ENCODE measurements at places on chromosomes 7 and 10.

DNA sequence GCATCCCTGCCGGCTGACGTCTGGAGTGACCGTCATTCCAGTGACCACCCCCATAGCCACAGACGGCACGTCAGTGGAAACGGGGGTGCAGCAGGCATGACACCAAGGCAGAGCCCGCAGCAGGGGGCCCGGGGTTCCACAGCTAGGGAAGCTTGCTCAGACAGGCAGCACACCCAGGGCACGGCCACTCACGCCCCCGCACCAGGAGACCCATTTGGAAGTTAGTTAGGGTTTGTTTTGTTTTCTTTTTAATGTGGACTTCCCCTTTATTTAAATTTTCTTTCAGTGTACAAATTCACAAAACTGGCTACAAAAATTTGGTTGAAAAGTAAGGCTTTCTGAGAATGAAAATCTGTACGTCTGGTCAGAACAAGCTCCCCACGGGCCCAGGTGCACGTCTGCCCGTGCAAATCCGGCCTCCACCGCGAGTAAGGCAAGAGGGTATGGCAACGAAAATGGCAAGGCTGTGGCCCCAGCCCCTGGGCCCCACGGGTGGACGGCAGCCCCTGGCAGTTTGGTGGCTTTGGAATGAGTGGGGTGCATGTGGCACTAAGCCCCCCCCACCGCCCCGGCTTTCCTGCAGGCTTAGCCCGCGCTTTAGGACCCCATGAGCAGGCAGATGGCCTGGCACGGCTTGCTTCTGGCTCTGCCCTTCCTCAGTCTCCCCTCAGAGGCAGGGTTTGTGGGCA, 124.2 kb downstream of the FAM53B start:
- no peak for DNase-seq

DNA sequence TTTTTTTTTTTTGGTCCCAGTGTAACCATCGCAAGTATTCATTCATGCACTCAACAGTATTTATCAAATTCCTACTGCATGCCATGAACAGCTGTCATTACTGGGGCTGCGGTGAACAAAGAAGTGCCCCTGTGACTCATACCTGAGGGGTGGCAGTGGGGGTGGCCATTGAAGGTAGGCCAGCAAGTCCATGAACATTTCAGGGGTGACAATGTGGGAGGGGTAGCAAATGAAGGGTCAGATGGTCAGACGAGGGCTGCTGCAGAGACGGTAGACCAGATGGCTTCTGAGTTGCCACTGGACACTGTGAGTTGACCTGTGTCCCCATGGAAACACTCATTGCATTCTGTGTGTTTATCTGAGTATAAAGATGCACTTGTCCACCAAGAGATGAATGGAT, 92.5 kb upstream of the PITRM1 start:
- no peak for DNase-seq

DNA sequence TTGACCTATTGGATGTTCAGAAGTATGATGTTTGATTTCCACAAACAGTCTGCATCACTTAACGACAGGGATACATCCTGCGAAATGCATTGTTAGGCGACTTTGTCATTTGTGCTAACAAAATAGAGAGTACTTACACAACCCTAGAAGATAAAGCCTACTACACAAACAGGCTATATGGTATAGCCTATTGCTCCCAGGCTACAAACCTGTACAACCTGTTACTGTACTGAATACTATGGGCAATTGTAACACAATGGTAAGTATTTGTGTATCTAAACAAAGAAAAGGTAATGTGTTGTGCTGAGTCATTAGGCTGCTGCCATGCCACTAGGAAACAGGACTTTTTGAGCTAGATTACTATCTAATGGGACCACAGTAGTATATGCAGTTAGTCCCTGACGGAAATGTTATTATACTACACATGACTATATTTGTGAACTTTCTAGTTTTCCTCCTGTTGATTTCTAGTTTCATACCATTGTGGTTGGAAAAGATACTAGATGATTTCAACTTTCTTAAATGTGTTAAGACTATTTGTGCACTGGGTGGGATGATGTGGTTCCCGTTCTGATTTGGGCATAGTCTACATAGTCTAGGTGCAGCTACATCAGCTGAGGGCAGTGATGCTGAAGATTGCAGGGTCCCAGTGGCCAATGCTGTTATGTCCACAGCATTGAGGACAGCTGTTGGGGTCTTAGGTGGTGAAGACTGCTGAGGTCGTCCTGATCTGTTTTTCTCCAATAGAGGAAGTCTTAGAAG, 161.7 kb downstream of the HTR7 start:
- DNase-seq: no peak

DNA sequence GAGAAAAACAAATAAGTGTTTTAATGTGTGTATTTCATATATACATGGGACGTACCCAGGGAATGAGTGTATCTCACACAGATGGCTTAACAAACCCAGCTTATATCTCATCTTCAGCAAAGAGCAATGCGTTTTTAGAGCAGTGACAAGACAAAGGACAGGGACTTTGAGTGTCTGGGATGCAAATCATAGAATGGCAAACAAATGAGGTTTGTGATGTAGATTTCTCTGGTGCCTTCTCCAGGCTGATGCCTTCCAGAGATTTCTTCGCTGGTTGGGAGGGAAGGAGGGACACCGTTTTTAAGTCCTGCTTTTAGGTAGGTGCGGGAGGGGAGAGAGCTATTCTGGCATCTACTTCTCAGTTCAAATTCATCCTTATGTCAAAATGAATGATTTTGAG, 16.6 kb downstream of the LANCL2 start:
- DNase-seq: no peak

DNA sequence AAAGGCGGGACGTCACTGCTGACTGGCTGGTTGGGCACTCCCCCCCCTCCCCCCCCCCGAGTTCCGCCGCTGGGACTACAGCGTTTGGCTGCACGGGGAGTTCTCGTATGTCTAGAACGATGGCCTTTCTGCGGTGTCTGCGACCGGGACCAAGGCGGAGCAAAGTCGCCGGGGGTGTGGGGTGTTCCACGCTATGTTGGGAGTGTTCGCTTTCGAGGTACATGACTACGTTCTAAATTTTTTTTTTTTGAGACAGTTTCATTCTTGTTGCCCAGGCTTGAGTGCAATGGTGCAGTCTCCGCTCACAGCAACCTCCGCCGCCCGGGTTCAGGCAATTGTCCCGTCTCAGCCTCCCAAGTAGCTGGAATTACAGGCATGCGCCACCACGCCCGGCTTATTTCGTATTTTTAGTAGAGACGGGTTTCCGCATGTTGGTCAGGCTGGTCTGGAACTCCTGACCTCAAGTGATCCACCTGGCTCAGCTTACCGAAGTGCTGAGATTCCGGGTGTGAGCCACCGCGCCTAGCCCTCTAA, 573 bp upstream of the IDI1 start:
- DNase-seq: peak; percentile 49

DNA sequence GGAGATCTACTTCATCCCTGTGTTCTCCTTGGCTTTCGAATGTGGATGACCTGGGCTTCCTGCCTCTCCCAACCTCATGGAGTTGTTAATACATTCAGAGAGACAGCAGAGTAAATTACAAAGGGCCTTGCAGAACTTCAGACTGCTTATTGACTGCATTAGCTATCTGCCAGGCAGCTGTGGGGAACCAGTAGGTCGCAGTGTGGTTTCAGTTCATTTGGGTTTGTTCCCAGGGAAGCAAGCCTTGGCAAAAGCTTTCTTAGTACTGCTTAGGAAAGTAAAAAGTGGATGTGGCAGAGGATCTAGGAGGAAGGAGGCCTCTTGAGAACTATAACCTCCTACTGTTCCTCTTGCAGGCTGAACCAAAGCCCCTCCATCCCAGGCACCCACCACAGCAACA, 9.2 kb downstream of the NPFFR1 start:
- no peak for DNase-seq

DNA sequence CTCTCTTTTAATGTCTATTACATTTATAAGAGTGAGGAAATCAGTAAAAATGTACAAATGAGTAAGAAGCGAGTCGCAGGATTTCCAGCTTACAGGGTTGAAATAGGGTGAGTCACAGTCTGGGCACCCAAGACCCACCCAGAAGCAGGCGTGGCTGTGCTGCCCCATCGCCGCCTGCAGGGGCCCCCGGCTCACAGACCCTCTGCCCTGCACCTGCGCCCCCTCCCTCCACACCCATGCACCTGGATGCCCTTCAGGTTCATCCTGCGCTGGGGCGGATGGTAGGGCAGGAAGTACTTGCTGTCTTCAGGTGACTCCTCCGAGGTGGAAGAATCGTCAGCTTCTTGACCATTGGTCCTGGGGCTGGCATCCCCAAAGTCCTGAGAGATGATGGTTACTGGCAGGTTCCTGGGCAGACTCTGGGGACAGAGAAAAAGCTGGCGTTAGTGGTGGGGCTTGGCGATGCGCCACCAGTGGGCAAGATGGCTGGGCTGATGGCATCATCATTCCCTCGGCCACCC, 90.2 kb upstream of the GNA12 start:
- peak; percentile 13 for DNase-seq

GRCh38 chr7:2266911-2267310, 24.9 kb downstream of the NUDT1 start:
- no peak for DNase-seq

DNA sequence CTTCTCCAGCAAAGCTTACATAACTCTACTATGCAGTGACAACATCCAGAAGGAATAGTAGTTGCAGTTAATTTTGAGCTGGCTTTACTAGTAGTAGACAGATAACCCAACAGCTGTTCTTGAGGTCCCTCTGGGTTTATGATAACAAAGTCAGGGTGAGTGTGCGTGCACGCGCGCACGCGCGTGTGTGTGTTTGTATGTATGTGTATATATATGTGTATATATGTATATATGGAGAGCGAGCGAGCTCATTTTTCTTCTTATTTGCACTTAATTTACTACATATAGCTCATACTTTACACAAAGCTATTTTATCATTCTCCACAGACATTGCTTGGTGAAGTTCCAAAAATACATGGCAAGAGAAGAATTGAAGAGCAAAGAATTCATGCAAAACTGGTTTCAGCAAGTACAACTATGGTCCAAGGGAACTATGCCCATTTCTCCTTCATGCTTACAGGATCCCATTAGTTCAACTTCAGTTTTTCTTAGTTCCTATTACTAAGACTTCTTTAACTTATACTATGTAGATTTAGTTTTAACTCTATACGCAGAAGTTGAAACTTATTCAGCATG, 105.9 kb upstream of the TMEM168 start:
- no peak for DNase-seq

GRCh38 chr7:150877536-150877935, 25.2 kb downstream of the AOC1 start:
- no peak for DNase-seq

DNA sequence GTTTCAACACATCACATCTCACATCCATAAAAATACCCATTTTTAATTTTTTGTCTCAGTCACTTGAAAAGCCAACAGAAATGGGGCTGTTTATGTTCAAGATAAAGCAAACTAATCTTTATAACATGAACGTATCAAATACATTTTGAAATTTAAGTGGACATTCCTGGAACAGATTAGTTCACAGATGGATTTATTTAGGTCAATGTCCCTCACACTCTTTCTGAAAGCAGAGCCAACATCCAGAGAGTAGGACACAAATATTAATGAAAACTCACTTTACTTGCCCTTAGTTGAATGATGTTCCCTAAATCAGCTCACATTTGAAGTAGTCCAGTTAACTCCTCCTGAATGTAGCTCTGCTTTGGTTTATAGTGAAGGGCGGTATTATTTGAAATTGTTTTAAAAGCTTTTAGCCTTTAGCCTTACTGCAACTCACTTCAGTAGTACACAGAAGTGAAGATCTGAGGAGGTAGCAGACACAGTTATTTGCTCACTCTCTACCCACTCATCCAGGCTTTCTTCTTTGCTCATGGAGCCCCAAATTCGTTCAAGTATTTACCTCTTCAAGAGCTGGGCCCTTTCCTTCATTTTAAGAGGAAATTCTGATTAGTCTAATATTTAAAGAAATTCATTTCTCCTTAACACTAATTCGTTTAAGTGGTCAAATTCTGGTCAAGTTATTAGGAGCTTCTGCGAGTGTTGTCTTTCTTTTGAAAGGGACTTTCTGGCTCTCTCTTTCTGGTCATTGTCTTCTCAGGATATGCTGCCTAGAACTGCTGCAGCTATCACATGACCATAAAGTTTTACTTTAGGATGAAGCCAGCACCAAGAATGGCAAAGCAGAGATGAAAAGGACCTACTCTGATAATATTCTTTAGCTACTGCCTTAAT, 180.6 kb upstream of the AGR3 start:
- no peak for DNase-seq

DNA sequence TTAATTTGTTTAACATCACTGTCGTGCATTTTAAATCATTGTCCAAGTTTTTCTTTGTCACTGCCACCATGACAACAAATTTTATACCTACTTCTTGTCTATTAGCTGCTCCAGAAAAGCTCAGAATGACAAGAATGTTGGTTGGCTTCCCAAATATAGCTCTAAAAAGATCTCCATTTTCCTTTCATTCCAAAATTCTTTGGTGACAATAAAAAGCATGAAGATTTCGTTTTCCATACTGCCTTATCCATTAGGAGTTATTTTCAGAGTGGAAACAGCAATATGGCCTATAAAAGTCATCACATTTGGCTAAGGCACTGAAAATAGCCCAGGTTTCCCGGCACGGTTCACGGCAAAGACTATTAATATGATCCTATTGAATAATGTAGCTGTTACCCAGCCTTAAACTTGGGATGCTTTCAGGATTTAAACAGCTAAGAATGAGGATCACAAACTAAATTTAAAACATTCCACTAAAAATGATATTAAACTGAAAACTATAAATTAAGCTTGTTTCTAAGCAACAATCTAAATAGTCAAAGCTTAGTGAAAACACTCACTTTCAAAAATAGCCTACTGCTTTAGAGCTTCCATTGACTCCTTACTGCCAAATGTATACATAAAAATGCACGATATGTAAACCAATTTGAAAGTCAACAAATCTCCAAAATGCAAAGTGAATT, 2.7 kb downstream of the CTTNBP2 start:
- DNase-seq: no peak

- DNase-seq: peak; percentile 56
Measured at GRCh38 chr7:108181073-108181985, 51.2 kb upstream of the LAMB4 start.

DNA sequence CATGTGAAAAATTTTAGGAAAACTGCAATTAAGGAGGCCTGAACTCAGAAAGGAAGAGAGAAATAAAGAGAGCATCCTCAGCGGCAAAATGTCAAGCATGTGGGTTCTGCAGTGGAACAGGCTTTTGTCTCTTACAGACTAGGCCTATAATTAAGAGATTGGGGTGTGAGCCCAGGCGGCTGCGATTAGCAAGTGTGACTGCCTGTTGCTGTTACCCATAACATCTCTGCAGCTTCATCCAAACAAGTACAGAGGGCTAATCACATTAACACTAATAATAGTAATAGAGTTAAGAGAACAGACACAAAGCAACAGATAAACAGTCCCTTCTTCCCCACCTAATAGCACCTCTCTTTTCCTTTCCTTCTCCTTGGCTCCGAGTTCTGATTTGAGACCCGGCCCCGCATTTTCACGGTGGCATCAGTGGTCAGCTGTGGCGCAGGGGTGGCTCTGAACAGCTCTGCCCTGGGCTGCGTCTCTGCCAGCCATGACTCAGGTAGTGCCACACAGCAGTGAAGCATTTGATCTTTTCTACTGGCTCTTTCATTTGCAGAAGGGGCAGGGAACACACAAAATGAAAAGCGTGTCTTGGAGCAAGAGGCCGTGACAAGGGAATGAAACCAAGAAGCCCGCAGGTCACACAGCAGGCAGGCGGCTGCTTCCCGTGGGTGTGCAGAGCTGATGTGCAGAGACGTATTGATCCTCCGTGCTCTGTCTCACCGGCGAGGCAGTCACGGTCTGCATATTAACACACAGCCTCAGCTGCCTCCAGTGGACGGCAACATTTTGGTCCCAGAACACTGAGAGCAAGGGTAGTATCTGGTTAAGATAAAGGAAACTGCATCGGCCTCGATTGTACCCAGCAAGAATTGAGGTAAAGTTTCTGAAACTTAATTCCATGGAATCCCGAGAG, 103.1 kb downstream of the KLF6 start:
- DNase-seq: no peak
